ENCODE measurements at places on chromosomes 12 and 14. TPM values are rescaled to one million over a fixed set of nuclear protein-coding genes. Genes with fewer than 3 reads are reported as not detected.

RARG gene
- 24.0 TPM for total RNA-seq

PPP1R36 gene
- total RNA-seq = 0.29 TPM

TMEM132D gene
- not detected for total RNA-seq

SYNDIG1L gene
- not detected for total RNA-seq

A2M gene
- 0.09 TPM for total RNA-seq

CACNA1C gene
- total RNA-seq = 0.03 TPM

ZDHHC17 gene
- 15.7 TPM for total RNA-seq

CDC42BPB gene
- 73.8 TPM for total RNA-seq

DBX2 gene
- total RNA-seq = not detected

CLEC1A gene
- not detected for total RNA-seq

SSTR1 gene
- total RNA-seq = not detected
